T-helper 22 cell (primary cell): ENCODE measurements at places on chromosomes 2 and 18.

GRCh38 chr2:102117472-102117858 lies 25.1 kb upstream of the IL1R1 start:
- no peak for DNase-seq

DNA sequence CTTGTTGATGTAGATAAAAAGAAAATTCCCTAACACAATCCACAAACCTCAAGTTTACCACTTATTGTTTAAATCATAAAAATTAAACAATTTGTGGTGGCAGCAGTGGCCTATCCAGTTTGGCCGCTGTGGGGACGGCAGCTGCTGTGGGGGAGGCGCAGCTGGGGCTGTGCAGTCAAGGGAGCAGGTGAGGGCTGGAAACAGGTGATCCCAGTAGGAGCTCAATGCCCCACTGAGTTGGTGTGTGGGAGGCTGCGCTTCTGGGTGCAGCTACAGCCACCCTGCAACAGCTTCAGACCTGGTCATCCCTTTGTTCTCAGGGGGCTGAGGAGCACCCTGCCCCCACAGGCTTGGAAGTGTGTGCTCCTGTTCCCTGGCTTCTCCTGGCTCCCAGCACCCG lies 266.0 kb upstream of the FSIP2 start:
- DNase-seq: no peak

GRCh38 chr2:112881217-112881985 lies 29.6 kb upstream of the IL37 start:
- DNase-seq: no peak

GRCh38 chr2:207772081-207772843 lies 2.6 kb upstream of the FZD5 start:
- DNase-seq: no peak

DNA sequence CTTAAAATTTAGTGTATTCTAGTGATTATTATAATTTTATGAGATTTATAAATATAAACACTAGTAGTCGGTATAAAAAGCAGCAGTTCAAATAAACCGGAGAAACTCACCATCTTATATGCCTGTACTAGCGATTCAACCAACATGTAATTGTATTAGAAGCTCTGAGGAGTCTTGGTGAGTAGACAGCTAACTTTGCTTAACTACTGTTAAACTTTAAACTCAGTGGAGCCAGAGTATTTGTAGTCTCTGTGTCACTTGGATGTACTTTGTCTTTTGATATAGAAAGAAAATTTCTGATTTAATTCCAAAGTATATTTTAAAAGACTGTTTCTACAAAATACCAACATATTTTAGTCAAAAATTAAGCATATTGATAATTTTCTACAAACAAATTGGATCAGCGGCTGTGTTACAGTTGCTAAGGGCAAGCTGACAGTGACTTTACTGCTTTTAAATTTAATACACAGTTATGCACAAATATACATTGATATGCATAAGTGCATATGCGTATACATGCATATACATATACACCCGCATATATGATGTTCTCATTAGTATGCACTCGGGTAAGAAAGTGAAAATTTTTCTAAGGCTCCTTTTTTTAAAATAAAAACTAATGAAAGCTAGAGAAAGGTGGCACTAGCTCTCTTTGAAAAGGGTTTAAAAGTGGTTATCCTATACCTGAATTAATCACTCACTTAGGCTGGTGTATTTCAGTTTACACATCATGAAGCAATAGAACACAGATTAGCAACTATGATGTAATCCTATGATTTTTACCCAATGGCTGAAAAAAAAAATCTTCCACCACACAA lies 374.5 kb downstream of the NCKAP5 start:
- DNase-seq: no peak

DNA sequence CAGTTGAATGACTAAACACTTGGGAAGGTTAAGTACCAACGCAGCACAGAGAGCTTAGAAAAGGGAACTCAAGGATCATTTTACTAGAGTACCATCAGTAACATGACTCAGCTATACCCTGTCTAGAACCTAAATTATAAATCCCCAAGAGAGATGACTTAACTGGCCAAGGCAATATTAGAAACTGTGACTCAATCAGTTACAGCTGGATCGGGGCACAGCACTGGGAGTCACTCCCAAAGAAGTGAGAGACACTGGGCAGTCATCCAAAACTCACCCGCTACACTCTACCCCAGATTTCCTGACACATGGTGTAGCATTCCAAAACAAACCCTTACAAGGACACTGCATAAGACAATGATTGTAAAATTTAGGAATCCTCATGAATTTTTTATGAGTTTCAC lies 17.7 kb downstream of the IWS1 start:
- no peak for DNase-seq

GRCh38 chr2:57876313-57876712 lies 170.3 kb upstream of the VRK2 start:
- no peak for DNase-seq

GRCh38 chr2:122391726-122392125 lies 636.3 kb downstream of the TSN start:
- no peak for DNase-seq

GRCh38 chr2:58056192-58056916 lies 9.7 kb downstream of the VRK2 start:
- no peak for DNase-seq

GRCh38 chr18:51182824-51183223 lies 14.7 kb downstream of the MEX3C start:
- no peak for DNase-seq

DNA sequence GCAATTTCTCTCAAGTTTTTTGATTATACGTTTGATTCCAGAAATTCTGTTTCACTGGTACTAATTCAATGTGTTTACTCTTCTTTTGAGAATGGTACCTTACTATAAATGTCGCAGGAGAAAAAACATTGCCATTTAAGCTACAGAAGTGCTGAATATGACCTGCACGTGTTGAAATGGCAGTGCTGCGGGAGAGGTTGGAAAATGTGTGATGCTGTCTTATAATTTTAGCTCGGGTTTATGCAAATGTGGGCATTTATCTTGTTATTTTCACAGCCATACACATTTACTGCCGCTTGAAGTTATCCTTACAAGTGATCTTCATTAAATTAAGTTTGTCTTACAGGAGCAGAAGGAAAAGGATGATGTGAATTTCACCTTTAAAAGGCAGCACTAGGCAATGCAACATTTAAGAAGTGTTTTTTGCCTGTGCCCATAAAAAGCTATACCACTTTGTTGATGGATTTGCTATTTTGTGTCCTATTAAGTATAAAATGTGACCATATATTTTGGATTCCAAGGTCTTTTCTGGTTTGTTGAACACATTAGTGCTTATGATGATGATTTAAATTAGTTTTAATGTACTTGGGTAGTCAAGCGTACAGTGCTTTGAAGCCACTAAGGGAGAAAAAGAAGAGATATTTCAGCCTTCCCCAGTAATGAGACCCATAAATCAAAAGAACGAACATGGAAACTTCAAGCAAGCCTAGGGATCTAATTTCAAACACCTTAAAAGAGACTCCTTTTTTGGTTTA lies 112.1 kb downstream of the LTBP1 start:
- DNase-seq: no peak
